ENCODE measurements at places on chromosomes 4 and X.

- DNase-seq: no peak
These were observed 55.5 kb downstream of the CLDN22 start for GRCh38 chr4:183264614-183265013.

DNA sequence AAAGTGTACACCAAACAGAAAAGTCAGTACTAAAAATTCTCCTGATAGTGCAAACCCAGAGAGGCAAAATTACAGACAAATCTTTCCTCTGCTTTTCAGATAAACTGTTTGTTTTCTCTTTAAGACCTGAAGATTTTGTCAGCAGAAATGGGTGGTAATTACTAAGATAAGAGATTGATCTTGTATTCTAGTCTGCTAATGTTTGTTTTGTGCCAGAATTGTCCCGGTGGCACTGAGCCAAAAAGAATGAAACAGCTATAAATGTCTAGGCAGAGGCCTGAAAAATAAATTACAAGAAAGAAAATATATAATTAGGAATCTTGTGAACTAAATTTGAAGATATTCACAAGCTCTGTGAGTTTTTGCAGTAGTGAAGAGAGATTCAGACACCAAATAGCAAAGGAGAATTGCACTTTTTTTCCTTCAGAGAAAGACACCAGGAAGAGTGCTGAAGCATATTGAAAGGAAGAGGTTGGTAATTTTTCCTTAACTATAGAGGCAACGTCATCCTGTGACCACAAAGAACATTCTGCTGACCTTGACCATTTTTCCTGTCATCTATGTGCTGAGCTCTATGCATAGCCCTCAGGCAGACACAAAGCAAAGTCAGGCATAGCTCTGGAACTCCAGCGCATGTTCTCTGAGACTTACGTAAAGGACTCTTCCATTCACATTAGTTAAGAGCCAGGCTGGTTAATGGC lies 314.5 kb upstream of the RASGEF1B start:
- no peak for DNase-seq

DNA sequence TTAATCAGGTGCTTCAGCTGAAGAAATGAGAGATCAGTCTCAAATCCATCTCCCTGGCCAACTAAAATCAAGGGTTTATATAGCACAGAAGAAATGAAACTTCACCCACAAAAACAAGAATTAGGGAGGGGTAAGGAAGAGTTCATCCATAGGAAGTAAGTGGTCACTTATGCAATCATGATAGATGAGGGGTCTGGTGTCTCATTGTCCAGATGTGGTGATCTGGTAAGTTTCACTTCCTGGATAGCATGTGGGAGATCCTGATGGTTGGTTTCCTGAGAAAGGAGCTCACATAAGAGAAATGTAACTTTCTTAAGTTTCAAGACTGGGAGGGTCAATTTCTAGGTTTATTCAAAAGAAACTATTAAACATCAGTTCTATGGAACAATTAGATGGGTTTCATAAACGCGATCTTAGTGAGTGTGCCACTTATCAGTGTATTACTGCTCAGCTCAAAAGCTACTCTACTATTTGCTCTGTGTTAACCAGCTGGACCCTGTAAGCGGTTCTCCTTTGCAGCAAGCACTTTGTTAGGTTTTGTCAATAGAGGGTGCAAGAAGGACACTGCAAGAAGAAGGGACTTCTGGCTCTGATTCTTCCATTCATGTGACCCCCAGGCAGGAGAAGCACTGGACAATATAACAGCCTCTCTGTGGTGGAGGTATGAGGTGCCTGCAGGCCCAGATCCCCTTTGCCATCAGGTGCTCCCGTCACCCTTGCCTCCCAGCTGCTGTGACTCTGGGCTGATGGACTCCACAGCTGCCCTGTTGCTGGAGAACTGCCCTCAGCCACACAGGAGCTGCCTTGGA lies 35.4 kb upstream of the HPSE start:
- no peak for DNase-seq

GRCh38 chrX:153525451-153525850 lies 8.0 kb downstream of the ATP2B3 start:
- DNase-seq: no peak

DNA sequence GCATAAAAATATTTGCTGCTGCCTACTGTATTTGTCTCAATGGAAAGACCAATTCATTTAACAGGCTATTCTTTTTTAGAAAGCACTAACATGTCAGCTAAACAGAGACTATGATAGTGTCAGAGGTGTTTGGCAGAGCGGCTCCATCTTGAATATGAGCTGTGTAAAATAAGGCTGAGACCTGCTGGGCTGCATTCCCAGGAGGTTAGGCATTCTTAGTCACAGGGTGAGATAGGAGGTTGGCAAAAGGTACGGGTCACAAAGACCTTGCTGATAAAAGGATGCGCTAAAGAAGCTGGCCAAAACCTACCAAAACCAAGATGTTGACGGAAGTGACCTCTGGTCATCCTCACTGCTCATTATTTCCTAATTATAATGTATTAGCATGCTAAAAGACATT lies 41.8 kb downstream of the NPY5R start:
- no peak for DNase-seq

- no peak for DNase-seq
These were observed 48.3 kb downstream of the HMGB3 start for GRCh38 chrX:151031391-151031975.

DNA sequence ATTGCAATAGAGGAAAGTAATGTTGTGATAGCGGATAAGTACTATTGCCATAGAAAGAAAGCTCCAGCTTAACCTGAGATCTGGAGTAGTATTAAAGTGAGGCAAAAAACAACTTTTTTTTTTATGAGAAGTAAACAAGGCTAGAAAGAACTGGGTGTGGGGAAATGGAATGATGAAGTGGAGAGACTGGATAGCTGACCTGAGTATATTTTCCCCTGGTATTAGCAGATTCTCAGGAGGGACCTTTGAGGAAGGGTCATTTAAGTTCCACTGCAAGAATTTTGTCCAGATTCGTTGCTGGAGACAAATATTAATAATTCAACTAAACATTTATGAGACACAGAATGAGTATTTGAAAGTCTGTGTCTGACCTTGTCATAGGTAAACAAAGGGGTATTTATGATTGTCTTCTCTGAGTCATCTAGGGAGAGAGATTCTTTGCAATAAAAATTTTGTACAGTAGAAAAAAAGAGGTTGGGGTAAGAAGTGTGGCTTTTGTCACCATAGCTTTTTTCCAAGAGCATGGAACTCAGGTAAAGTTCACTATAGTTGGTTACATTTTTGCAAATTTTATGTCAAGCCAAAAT lies 2095.9 kb downstream of the ARAP2 start:
- no peak for DNase-seq

DNA sequence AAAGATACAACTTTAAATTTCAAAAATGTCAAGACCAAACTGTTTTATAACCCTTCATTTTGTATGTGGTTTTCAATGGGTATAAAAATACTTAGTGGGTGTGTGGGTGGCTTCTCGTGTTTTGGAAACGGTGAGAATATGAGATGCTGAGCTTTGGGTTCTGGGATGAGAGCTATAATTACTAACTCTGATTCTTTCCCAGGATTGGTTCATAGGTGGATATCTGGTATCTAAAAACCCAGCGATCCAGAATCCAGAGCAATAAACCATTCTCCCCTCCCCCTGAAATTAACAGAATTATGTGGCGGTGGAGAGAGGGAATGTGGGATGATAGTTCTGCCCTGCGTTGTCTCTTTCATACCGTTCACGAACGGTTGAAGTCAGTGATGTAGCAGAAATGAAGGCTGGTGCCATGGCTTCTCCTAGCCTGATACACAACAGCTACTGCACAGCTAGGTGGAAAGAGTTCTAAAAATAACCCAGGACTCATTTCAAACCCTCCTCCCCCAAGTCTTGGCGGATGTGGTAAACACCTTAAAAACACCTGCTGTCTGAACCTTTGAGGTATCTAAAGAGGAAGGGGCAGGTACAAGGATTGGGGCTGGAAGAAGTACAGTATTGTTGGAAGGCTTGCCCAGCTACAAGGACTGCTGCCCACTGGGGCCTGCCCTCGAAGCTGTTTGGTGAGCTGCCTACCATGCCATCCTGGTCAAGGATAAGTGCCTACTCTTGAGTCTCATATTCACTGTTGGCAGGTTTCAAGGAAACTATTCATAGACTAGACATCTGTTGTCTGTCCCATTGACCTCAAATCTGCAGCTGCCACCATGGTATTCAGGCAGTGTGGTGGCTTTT lies 44.5 kb downstream of the SEPTIN11 start:
- DNase-seq: no peak

DNA sequence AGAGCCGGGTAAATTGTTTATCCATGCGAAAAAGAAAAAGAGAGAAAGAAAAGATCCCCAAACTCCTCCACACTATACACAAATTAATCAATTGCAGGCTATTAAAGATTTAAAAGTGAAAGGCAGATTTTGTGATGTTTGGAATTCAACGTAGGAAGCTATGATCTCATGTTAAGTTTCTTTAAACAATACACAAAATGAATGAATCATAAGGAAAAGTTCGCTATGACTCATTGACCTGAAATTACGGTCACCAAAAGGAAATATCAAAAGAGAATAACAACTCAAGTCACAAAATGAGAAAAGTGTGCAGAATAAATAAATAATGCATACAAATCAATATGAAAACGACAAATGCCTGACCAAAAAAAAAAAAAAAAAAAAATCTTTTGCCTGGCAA lies 28.6 kb downstream of the CLNK start:
- no peak for DNase-seq

- DNase-seq: no peak
These were observed 54.4 kb upstream of the NAP1L5 start for GRCh38 chr4:88752076-88752463.
